ENCODE measurements at places on chromosomes 4 and X.

DNA sequence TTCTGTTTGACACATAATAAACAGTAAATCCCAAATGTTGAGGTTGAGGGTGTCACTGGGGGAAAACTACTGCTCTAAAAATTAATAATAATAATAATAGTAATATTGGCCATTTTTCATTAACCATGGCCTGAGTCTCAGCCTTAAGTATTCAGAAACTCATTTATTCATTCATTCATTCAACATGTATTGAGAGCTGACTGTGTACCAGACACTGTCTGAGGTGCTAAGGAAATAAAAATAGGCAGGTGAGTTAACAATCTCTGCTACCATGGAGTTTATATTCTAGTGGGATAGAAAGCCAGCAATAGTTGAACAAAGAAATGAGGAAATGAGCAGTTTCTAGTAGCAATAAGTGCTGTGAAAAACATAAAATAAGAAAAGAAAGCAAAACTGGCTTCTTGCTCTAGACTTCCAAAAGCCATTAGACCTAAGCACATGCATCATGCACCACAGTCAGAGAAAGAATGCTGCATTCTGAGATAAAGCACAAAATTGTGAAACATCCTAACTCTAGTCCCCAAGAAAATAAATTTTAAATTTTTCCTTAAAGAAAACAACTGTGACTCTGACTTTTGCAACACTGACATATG, 278.7 kb downstream of the RCHY1 start:
- no peak for DNase-seq

- no peak for DNase-seq
Measured at GRCh38 chr4:36332023-36332781, 50.8 kb downstream of the DTHD1 start.

DNA sequence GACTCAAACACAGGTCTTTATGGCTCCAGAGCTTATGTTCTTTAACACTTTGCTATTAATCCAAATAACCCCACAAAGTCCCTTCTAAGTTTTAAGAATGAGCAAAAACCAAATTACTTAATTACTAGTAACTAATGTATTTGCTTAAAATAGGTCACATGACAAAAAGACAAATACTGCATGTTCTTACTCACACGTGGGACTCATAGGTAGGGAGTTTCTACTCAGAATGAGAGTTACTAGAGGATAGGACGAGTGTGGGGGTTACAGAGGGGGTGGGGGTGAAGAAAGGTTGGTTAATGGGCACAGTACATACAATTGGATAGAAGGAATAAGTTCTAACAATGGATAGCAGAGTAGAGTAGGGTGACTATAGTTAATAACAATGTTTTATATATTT, 5.8 kb downstream of the RPS6KA3 start:
- no peak for DNase-seq

GRCh38 chrX:133749370-133749769, 236.0 kb downstream of the GPC3 start:
- DNase-seq, result no peak

DNA sequence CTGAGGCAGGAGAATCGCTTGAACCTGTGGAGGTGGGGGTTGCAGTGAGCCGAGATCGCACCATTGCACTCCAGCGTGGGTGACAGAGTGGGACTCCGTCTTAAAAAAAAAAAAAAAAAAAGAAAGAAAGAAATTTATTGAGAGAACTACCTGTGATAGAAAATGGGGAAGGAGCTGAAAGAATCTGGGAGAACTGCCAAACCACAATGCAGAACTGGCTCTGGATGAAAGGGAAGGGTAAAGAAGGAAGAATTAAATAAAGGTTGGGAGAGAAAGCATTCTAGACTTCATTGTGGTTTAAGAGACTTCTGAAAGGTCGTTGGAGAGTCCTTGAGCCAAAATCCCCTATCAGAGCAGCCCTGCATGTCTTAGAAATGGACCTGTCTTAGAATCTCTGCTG, 567.9 kb upstream of the HTR2C start:
- DNase-seq, result no peak

DNA sequence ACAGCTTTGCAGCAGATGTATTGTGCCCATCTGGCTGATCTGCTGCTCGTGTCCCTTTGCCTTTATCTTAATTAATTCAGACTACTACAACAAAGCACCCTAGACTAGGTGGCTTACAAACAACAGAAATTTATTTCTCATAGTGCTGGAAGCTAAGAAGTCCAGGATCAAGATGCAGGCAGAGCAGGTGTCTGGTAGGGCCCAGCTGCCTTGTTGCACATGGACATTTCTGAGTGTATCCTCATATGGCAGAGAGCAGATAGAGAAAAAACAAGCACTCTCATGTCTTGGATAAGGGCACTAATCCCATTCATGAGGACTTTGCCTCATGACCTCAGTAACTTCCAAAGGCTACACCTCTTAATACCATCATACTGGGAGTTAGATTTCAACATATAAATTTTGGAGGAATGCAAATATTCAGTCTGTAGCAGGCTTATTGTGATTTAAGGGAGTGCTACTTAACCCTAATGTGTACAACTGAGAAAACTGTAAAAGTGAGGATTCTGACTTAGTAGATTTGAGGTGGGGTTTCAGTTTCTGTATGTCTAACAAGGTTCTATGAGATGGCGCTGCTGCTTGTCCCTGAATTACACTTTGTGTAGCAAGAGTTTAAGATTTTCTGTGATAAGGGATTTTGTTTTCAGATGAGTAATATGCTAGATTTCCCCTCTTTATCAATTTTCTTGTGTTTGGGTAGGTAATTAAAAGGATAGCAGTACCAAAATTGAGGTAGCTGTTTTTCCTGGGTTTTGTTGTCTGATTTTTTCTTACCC, 473.2 kb upstream of the TECRL start:
- no peak for DNase-seq

DNA sequence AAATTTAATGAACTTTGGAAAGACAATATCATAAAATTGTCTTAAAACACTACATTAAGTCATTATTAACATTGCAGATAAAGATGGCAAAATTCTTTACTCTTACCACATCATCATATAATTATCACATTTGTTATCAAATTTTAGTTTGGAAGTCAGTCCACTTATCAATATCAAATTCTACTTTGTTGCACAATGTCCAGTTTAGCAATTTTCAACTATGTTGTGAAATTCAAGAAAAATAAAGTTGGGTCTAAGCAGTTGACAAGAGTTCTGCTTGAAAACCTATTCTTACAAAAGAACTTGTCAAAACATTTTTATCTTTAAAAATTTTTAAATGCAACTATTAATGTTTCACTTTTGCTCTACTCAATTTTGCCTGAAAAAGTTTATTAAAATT, 44.7 kb upstream of the TET2 start:
- DNase-seq, result no peak

DNA sequence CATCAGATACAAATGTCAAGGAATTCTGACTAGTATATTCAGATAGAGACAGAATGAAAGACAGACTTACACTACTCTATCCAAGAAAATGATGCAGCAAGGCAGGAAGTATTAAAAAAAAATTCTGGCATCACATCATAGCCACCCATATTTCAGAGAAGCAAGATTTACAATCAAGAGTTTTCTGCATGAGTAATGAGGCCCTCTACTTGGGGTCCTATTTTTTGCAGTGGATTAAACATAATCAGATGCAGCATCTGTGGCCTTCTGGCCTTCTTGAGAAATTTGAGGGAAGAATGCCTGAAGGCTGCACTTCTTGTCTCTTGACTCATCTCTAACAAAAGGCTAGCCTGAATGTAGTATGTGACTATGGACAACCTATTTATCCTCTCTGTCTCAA, 48.2 kb upstream of the SLIT2 start:
- DNase-seq, result peak; percentile 94

- DNase-seq, result no peak
Measured at GRCh38 chr4:139403462-139403861, 50.5 kb upstream of the RAB33B start.

- peak; percentile 64 for DNase-seq
Measured at GRCh38 chr4:15344041-15344440, 83.8 kb upstream of the C1QTNF7 start.

- no peak for DNase-seq
Measured at GRCh38 chr4:53088152-53088551, 226.0 kb downstream of the RASL11B start.

DNA sequence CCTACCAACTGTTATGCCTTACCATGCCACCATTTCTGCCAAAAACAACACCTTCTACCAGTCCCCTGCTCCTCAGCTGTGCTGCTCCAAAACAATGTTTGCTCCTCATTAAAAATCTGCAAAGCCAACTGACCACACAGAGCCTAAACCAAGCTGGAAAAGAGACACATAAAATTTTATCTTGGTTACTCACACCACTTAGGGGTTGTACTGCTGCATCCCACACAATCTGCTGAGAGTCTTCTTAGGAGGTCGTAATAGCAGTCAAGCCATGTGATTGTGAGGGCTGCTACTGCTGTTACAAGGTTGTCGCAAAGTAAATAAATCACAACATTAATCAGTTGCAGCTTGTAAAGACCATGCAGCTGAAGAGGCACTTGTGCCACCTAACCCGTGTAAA, 607.4 kb upstream of the FAM241A start:
- DNase-seq, result peak; percentile 38

DNA sequence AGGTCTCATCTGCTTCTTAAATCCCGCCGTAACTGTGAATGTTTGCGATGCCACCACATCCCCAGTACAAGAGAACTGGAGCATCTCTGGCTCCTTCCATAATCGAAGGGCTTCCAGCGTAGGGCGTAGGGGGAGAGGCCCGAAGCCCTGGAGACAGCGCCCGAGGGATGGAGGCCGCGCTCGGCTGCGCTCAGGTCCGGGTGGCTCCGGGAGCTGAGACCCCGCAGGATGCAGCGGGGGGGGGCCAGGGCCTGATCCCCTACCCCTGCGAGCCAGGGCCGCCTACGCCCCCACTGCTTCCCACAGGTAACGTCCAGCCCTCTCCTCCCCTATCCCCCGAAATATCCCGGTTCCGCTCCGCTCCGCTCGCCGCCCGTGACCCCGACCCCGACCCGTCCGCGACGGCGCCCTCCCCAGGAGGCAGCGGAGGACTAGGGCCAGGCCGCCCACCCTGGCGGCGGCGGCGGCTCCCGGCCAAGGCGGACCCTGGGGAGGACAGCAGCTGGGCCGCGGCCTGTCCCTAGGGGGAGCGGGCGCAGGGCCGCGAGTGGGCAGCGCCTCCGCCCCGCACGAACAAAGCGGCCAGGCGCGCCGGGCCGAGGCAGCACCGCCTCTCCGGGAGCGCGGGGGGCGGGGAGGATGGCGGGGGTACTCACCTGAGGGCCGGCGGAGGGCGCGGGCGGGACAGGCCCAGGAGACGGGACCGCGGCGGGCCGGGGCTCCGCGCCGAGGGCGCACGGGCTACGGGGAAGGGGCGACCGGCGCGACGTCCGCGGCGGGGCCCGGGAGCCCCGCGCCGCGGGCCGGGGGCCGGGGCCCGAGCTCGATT, 723 bp downstream of the WDFY3 start:
- no peak for DNase-seq

DNA sequence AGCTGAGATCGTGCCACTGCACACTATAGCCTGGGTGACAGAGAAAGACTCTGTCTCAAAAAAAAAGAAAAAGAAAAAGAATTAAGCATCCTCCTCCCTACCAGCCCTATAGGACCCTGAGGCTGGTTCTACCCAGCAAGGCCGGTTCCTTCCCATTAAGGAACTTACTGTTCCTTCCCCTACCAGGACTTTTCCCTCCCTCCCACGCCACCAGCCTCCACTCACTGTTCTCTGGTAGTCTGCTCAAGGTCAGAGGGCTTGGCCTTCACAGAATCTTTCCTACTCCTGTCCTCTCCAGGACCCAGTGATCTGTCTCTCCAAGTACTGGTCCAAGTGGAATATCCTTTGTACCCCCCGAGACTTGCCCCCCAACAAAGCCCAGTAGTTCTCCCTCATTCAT, 1.4 kb downstream of the GRIPAP1 start:
- DNase-seq, result no peak

- no peak for DNase-seq
Measured at GRCh38 chrX:151009582-151009981, 26.4 kb downstream of the HMGB3 start.

GRCh38 chr4:186192066-186192612, 772 bp downstream of the CYP4V2 start:
- DNase-seq, result peak; percentile 16

GRCh38 chrX:13449441-13449840, 120.0 kb upstream of the EGFL6 start:
- no peak for DNase-seq

DNA sequence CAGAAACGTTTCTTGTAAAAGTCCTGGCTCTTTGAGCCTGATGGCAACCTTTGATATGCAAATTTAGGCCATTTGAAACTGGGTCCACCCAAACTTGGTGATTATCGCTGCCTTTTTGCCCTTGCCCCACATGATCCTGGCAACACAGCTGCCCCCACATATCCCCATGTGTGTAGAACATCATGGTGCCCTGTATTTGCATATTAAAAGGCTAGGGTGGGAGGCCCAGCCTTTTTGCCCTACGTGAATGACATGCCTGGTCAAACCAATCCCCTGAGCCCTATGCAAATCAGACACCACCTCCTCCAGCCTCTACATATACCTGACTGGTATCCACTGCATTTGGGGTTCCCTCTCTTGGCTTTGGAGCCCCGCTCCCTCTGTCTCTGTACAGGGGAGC, 202.4 kb downstream of the MAB21L2 start:
- DNase-seq, result no peak

GRCh38 chr4:186400676-186401075, 134.7 kb downstream of the F11 start:
- no peak for DNase-seq

DNA sequence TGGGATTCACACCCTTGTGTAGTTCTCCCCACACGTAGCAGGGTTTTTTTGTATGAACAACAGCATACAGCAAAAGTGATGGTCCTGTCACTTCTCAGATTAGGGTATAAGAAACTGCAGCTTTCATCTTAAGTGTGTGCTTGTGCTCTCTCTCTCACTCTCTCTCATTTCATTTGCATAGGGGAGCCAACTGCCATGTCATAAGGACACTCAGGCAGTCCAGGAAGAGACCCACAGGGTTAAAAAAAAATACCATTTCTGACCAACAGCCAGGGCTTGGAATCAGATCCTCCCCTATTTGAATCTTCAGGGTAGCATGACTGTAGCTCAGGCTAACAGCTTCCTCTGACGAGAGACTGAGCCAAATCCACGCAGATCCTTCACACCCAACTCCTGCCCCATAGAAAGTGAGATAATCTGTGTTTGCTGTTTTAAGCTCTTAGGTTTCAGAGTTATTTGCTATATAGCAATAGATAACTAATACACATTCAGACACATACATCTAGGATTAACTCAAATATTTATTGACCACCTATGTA, 331.2 kb downstream of the PAPSS1 start:
- no peak for DNase-seq

GRCh38 chr4:113411496-113411938, 350.0 kb downstream of the CAMK2D start:
- peak; percentile 50 for DNase-seq

DNA sequence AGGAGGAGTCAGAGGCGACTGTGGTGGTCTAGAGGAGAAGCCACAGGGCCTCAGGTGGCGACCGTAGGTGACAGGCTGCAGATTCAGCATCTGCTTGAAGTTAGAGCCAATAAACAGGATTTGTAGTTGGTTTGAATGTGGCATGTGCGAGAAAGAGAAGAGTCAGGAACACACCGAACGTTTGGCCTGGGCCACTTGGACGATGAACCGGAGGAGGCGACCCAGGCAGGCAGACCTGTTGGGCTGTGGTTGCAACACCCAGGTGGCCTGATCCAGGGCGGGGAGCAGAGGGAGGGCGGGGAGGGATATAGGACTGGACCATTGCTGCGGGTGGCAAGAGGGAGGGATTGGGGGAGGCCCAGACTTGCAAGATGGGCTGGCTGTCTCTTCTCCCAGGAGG, 10.0 kb upstream of the PSAPL1 start:
- no peak for DNase-seq

GRCh38 chr4:80058740-80059139, 14.3 kb downstream of the ANTXR2 start:
- DNase-seq, result no peak
